Hepatocyte (in vitro differentiated cells): ENCODE measurements at places on chromosomes 6 and 20. TPM values are rescaled to one million over a fixed set of nuclear protein-coding genes. Genes with fewer than 3 reads are reported as not detected.

DNA sequence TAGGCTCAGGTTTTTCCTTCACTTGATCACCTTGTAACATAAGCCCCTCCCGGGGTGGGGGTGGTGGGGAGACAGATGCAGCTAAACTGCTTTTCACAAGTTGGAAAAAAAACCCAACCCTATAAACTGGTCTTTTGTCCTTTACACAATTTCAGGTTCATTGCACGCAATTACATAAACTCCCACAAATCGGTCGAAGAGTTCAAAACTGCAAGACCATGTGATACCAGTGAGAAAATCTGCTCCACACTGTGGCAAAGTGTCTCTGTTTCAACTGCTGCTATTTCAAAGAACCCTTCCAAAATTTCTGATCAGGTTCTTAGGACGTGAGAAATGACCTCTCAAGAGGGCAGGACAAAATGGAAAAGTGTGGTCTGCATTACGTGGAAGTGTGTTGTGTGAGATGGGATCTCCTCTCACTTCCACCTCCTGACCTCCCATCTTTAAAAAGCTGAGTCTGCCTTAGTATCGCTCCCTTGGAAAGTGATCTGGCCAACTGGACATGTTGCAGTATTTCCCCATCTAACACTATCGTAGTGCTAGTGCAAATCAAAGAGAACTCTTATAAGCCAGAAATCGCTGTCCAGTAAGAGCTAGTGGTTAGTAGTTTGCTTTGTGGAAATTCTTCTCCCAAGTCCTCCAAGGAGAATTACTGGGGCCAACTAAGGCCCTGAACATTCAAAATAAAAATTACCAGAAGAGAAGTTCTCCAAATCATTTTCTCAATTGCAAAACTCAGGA, 60.1 kb downstream of the PRND start:
- DNase-seq: no peak

MOXD1 gene
- 16.7 and 16.8 TPM in 2 replicates for total RNA-seq

DNA sequence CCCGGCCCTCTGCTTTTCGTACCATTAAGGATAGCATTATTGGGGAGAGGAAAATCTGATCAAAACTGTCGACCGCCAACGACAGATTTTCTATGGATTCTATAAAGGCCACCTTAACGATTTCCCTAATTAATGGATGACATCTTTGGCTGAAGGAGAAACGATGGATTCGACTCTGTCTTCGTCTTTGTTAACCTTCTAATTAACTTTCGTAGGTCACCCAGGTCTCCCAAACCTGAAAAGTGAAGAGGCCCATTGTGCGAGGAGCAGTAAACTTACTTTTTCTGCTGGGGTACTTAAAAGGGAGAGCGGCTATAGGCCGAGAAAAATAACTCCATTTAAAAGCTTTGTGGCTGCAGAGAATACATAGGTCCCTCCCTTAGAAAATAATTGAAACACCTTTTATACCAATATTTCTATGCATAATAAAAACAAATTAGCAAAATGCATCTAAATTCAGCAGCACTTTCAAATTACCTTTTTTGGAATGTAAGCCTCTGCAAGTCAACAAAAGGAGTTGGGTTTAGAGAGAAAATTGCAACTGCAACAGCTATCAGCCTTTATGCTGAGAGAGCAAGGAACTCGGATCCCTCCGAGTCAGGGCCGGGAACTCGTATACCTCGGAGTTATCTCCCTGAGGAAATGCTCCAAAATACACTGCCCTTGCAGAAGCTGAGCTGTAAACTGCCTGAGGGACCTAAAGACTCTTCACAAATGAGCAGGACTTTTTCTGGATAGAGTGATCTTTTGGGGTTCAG, 31.4 kb upstream of the NR2E1 start:
- DNase-seq: no peak

DNA sequence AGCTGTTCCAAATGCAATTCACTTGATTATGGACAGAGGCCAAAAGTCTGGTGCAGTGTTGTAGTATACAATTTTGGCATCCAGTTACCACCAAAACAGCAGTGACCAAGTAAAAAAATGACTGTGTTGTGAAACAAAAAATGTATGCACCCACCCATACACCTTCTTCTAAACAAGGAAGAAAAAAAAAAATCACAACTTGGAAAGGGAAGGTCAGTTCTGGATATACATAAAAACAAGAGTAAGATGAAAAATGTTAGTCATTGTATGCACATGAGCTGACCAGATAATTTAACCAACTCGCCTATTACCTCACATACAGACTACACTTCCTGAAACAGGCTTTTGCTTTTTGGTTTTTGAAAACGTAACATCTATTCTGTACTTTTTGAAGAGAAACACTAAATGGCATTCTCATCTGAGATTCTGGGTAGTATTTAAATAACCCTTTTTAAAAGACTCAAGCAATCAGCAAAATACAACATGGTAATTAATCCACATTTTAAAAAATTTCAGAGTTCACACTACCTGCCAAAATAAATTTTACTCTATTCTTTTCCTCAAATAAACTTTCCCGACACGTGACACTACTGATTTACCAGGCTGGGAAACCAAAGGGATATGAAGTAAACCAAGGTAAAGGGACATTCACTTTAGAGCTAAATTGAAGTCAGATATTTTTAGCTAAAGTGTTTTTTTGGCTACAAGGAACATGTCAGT, 141.6 kb upstream of the SHLD1 start:
- no peak for DNase-seq

DNA sequence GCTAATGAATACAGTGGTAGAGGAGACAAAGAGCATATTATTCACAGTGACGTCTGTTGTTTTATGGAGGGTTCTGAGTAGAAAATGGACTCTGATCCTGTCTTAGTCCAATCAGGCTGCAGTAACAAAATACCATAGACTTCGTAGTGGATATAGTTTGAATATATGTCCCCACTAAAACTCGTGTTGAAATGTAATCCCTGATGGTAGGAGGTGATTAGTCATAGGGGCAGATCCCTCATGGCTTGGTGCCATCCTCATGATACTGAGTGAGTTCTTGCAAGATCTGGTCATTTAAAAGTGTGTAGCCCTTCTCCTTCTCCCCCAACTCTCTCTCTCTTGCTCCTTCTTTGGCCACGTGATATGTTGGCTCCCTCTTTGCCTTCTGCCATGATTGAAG, 82.5 kb downstream of the CD83 start:
- DNase-seq: no peak

DCDC2 gene
- 4.7 and 5.0 TPM in 2 replicates for total RNA-seq

ARFGEF3 gene
- total RNA-seq: 3.9 and 4.1 TPM in 2 replicates

- peak; percentile 29 for DNase-seq
These were observed 95.1 kb upstream of the OLIG3 start for GRCh38 chr6:137589067-137589848.

- no peak for DNase-seq
These were observed 1.2 kb downstream of the TM9SF4 start for GRCh38 chr20:32110727-32111126.

SYNDIG1 gene
- total RNA-seq: 1.4 and 1.5 TPM in 2 replicates

TFAP2A gene
- 6.2 TPM in 2 replicates for total RNA-seq

DNA sequence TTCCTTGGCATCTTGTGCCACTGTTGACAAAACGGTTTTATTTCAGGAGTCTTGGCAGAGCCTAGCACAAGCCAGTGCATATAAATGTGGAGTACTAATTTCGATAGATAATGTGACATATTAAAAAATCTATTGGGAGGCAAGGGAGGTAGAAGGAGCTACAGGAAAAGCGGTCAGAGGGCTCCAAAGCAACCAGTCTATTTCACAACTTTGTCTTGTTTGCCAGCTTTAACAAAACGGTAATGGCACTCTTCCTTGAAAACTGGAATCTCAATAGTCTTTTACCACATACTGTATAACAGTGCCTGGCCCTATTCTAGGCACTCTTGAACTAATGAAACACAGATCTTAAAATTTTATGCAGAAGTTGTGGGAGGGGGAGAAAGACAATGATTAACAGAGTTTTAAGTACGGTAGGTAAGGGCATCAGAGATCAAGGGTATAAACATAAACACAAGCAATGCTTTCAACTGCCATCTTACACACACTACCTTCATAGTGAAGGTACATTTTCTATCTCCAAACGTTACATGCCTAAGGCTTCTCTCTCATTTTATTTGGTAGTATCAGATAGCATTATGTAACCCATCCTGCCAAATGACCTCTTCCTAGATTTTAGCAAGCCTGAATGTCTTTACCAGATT, 33.5 kb upstream of the SYNCRIP start:
- DNase-seq: no peak

GRCh38 chr6:166671434-166672081, 44.5 kb upstream of the RPS6KA2 start:
- peak; percentile 38 for DNase-seq

GRCh38 chr6:31610968-31611367, 4.1 kb upstream of the AIF1 start:
- no peak for DNase-seq
